CD4-positive, alpha-beta T cell treated with Interleukin-4 for 4 hours (primary cell): ENCODE measurements at places on chromosomes 4 and X.

GRCh38 chr4:41425650-41426049 is 112.3 kb upstream of the LIMCH1 start:
- DNase-seq, result no peak

GRCh38 chr4:26384380-26385057 is 63.7 kb downstream of the RBPJ start:
- DNase-seq, result peak; percentile 28

DNA sequence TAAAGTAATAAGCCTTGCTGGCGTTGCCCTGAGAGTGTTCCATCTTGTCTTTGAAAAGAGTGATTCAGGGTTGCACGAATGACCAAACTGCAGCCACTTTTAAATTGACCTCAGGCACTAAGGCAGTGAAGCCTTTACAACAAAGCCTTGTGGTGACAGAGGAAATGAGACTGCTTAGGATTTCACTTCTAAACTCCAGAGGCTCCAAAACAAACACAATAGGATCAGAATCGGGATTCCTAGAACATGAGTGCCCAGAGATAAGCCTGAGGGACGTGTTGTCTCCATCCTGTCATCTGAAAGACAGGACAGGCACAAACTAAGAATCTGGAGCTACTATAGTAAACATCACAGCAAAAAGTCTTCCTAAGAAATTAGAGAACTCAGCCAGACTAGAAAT is 405.2 kb downstream of the PPARGC1A start:
- no peak for DNase-seq

DNA sequence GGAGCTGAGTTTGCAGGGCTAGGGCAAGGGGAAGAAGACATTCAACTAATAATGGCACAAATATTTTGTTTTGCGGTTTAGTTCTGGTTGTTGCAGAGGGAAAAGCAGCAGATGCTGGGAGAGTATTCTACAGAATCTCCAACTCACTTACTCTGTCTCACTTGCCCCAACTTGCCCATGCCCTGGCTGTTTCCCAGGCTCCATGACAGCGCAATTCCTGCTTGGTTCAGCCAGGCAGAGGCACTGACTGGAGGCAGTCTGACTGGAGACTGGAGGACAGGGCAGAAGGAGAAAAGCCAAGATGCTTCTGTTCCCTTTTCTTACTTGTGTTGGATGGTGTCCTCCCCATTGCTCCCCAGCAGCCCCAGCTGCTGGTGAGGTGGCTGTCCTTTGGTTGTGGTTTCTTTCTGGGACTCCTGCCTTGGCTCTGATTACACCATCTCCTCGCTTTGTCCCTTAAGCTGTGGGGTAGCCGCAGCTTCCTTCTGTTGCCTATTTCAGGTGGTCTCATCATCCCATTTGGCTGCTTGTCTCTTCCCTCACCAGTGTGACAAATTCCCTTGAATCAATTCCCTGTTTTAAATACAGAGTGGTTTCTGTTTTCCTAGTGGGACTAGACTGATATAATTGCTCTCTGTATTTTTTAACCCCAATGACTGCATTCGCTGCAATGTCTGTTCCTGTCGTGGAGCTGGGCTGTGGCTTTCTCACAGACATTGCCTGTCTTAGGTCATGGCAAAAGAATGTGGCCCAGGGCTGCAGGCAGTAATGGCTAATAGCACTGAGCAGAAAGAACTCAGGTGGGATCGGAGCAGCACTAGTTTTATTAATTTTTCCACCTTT is 24.2 kb upstream of the RASL11B start:
- no peak for DNase-seq

DNA sequence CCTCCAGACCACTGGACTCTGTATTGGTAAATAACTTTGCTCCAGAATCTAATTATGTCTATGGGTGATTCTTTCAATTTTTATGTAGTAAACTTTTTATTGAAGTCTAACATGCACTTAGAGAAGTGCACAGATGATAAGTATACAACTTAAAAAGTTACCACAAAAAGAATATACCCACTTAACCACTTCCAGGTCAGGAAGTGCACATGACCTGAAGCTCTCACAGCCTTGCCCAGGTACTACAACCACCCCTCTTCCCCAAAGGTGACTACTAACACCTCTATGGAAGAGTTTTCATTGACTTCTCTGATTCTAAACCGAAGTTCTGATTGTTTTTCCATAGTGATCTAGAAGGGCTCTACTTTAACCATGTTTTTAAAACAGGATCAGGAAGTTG is 43.6 kb upstream of the SPRY1 start:
- DNase-seq, result no peak

- no peak for DNase-seq
Measured at GRCh38 chrX:41881166-41881565, 42.2 kb downstream of the CASK start.

DNA sequence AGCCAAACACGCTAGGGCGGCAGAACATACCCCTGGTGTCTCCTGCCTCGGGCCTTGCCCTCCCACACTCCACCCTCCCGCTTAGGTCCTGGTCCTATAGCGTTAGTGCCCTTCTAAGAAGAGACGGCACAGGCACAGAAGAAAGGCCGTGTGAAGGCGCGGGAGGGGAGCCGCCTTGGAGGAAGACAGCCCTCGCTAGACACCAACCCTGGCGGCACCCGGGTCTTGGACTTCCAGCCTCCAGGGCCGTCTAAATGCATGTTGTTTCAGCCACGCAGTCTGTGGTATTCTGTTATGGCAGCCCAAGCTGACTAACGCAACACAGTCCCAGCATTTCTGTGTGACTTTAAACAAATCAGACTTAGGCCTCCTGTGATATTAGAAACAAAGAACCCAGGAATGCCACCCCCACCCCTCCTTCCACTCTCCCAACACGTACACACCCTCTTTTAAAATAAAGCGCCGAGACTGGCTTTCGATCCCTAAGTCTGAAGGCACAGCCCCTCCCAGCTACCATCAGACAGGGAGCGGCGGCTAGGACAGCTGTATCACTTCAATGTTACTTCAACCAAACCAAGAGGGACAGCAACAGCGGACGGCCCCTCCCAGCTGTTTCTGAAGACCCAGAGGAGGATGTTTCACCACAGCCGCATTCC is 128.0 kb downstream of the AFAP1 start:
- no peak for DNase-seq

- DNase-seq, result no peak
Measured at GRCh38 chr4:182862141-182862875, 54.9 kb downstream of the DCTD start.

DNA sequence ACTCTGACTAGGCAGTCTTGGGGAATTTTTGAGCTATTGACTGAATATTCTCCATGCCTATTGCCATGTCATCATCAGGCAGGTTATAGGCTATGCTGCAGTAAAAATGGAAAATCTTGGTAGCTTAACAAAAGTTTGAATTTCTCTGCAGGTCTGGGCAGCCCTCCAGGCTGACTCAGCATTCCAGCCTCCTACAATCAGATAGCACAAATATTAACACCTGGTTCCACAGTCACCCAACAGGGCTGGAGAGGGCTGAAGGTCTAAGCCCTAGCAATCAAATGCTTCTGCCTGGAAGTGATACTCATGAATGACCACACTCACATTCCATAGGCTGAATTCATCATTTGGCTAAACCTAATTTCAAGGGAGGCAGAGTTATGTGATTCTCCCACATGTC is 9.6 kb upstream of the PPP3CA start:
- no peak for DNase-seq

GRCh38 chr4:182880387-182881356 is 36.5 kb downstream of the DCTD start:
- no peak for DNase-seq

- no peak for DNase-seq
Measured at GRCh38 chr4:24477919-24478318, 106.4 kb downstream of the DHX15 start.

GRCh38 chr4:74659576-74660411 is 134.5 kb downstream of the BTC start:
- DNase-seq, result no peak

DNA sequence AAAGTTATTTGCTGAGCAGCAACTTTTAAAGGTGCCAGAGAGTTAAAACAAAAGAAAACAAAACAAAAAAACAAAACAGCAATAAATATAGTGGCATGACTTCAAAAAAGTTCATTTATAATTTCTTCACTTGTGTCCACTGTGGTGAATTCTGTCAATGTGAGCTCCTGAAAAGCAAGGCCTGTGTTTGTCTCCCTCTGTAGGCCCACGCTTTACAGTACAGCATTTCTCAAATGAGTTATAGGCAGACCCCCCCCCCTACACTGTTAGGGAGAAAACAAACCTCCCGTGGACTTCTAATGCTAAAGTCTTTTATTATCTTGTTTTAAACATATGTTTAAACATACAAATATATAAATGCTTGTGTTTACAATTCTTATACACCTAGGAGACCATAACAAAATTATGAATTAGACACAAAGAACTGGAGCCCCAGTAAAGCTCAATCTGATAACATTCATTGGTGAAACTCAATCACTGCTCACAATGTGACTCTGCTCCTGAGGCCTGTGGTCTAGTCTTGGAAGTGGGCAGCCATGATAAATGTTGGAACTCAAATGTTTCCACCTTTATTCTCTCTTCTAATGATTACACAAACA is 47.0 kb upstream of the SCOC start:
- DNase-seq, result no peak

DNA sequence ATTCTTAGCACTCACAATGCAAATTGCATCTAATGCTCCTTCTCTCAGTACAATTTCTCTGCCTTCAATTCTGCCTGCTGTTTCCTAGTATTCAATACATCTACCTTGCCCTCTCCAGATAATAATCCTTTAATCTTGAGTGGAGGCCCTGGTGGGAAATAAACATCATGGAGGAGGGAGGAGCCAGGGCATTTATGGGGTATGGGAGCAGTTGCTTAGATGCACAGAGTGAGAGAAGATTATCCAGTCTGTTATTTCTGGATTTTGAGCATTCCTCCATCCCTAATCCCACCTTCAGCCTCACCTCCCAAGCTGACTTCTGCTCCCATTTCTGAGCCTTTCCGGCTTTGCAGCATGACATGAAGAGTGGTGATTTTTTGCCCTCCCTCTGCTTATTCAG is 127.9 kb upstream of the PPP3CA start:
- DNase-seq, result no peak
